Activated CD4-positive, alpha-beta T cell treated with anti-CD3 and anti-CD28 coated beads, Interleukin-2, amount 10 ng/mL, durations not matched to agents 7 days and 5 days (primary cell): ENCODE measurements at places on chromosomes 3 and 15. TPM values are rescaled to one million over a fixed set of nuclear protein-coding genes. Genes with fewer than 3 reads are reported as not detected.

- no peak overlapping the region for H3K4me3 ChIP-seq
- H3K36me3 ChIP-seq, result no peaks in the 10 kb centered on the region
- H3K27me3 ChIP-seq, result no peaks in the 10 kb centered on the region
- no peak for DNase-seq
- H3K4me1 ChIP-seq, result no peaks in the 10 kb centered on the region
These were observed 92.5 kb downstream of the ADAMTS9 start for GRCh38 chr3:64595253-64595694.

DNA sequence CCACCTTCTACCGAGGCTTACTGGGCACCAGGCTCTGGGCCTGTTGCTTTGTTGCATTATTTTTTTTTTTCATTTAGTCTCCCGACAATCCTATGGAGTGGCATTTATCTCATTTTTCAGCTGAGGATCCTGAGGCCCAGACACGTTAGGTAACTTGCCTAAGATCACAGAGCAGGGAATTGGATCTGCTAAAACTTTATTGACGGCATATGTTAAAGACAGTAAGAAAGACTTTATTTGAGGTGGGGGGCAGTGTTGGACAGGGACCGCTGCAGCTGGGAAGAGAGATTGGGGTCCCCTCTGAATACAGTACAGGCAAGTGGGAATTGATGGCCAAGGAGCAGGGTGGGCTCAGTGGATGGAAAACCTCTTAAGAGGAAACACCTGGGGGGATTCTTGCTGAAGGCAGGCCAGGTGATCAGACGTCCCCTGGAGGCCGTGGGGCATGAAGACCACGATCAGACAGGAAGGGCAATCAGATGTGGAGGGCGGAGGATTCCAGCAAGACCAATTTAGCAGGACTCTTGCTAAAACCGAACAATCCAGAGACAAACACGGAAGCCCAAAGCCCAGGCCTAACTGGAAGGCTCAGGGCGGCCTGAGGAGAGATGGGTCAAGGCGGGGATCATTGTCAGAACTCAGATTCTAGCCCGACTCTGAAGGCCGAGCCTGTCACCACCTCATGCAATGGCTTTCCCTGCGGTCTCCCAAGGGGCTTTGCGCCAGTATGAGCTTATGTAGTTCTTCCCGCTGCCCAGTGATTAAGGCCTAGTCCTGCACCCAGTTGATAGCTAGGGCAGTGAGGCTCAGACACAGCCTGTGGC is 53.7 kb downstream of the RGMA start:
- H3K27me3 ChIP-seq, result no peaks in the 10 kb centered on the region
- H3K4me1 ChIP-seq, result peaks cover 7% of the 10 kb centered on the region
- H3K36me3 ChIP-seq, result no peaks in the 10 kb centered on the region
- H3K4me3 ChIP-seq, result no peak overlapping the region
- no peak for DNase-seq

- H3K27ac ChIP-seq, result no peak overlapping the region
- no peaks in the 10 kb centered on the region for H3K27me3 ChIP-seq
- peaks cover 15% of the 10 kb centered on the region for H3K36me3 ChIP-seq
- peaks cover 18% of the 10 kb centered on the region for H3K4me1 ChIP-seq
These were observed 65.1 kb upstream of the TEX264 start for GRCh38 chr3:51605938-51606337.

DNA sequence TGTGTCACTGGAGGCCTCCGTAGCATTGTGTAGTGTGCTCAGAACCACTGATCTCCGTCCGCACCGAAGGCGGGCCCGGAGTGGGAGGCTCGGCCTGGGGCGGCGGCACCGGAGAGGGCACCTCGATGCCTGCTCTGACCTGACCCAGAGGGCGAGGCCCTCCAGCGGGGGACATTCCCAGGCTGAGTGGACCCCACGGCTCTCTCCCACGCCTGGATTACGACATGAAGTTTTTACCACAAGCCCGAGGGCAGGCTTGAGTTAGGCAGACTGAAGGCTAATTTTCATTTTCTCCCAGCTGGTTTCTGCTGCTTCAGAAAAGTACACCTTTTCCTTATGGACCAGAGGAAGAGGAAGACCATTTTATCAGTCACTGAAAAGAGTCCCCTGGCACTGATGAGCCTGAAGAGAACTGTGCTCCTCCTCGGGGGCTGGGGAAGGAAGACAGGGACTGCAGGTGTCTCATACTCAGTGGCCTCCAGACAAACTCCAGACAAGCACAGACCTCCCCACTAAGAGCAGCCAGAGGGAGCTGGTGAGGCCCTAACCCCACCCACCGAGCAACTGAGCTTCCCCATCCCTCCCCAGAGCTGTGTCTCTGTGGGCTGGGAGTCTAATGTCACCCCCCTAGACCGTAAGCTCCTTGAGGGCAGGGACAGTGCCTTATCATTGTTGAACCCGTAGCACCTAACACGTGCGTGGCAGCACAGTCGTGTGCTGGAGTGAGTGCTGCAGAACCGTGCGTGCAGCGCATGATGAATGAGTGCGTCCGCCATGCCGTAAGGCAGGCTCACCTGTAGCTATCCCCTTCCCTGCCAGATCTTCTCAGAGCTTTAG is 74.5 kb upstream of the BLM start:
- no peak for DNase-seq
- H3K27me3 ChIP-seq, result no peaks in the 10 kb centered on the region
- H3K36me3 ChIP-seq, result peaks cover 46% of the 10 kb centered on the region
- H3K4me1 ChIP-seq, result peaks cover 11% of the 10 kb centered on the region
- no peak overlapping the region for H3K4me3 ChIP-seq
- peak overlapping the region; percentile 19 for H3K27ac ChIP-seq

GRCh38 chr15:26126819-26127387 is 263.8 kb upstream of the ATP10A start:
- no peak overlapping the region for H3K27ac ChIP-seq
- H3K27me3 ChIP-seq, result no peaks in the 10 kb centered on the region
- H3K4me3 ChIP-seq, result no peak overlapping the region
- H3K4me1 ChIP-seq, result no peaks in the 10 kb centered on the region

- H3K4me3 ChIP-seq, result no peak overlapping the region
- no peaks in the 10 kb centered on the region for H3K36me3 ChIP-seq
- no peak for DNase-seq
- H3K4me1 ChIP-seq, result peaks cover 5% of the 10 kb centered on the region
These were observed 3.1 kb upstream of the CD276 start for GRCh38 chr15:73681063-73681462.

DNA sequence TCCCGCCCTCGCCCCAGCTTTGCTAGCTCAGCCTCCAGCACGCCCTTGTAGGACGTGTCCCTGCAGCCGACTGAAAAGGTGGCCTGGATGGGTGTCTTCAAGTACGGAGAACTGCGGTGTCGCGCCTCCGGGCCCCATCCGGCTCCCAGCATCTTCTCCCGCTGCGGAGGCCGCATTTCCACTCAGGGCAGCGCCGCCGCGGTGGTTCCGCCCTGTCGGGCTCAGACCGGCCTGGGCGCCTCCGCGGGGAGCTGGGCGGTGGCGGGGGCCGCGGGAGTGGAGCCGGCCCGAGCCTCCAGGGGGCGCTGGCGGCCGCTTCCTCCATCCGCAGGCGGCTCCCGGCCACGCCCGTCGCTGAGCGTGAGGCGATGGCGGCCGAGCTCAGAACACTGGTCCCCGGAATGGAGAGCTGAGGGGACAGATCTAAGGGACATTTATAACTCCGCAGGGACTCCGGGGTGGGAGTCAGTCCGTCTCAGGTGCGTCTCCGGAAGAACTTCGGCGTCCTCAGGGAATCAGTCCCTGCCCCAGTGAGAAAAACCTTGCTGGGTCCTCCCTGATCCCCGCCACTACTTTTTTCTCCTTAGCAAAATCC is 13.6 kb upstream of the SMCO1 start:
- peaks cover 7% of the 10 kb centered on the region for H3K27me3 ChIP-seq
- DNase-seq, result peak; percentile 78
- peak overlapping the region; percentile 69 for H3K4me3 ChIP-seq
- H3K4me1 ChIP-seq, result peaks cover 15% of the 10 kb centered on the region
- H3K36me3 ChIP-seq, result peaks cover 3% of the 10 kb centered on the region
- H3K27ac ChIP-seq, result peak overlapping the region; percentile 86

DNA sequence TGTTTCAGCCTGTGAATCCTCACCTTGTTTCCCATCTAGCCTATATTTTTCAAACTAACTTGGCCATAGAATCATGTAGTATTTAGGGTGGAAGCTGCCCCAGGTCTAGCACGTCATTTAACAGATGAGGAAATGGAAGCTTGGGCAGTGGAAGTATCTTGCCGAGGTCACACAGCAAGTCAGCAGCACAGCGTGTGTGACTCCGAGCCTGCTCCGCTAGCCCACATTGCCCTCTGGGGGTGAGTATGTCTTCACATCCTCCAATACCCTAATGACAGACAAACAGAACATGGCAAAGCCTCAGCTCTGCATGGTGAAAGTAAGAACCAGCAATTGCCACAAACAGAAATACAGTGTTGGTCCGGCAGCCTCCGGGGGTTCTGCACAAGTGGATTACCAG is 2.2 kb upstream of the CCR5 start:
- H3K36me3 ChIP-seq, result peaks cover 7% of the 10 kb centered on the region
- DNase-seq, result peak; percentile 55
- H3K4me1 ChIP-seq, result peaks cover 54% of the 10 kb centered on the region
- peak overlapping the region; percentile 41 for H3K27ac ChIP-seq

DNA sequence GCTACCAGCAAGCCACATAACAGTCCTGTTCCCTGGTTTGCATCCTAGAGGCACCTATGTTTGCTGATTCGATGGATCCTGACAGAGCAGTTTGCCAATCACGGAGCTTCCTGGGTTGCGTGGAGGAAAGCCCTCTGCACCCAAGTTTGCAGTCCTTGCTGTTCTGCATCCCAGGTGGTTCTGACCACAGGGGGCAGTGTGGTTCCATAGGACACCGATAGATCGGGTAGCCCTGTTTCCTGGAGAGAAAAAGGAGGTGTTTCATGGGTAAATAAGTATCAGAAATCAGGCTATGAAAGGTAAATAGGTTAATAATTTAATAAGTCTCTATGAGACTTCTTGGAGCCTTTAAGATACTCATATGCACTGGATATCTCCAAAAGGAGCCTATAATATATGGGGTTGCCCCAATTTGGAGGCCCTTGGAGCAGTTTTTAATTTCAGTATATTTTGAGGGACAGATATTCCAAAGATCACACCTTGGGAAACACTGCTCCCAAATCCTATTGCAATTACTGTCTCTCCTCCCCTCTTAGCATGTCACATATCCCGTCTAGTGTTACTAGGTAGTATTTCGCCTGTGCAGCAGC is 194.6 kb upstream of the TPM1 start:
- peak; percentile 44 for DNase-seq
- no peaks in the 10 kb centered on the region for H3K4me1 ChIP-seq
- H3K4me3 ChIP-seq, result no peak overlapping the region

ZNF385D gene
- total RNA-seq, result not detected

GRCh38 chr15:98953000-98953787 is 54.4 kb downstream of the PGPEP1L start:
- H3K4me3 ChIP-seq, result no peak overlapping the region
- no peak for DNase-seq
- H3K27ac ChIP-seq, result peak overlapping the region; percentile 68
- peaks cover 24% of the 10 kb centered on the region for H3K4me1 ChIP-seq

GRCh38 chr3:70640481-70640880 is 328.0 kb upstream of the MDFIC2 start:
- H3K4me1 ChIP-seq, result no peaks in the 10 kb centered on the region
- H3K27me3 ChIP-seq, result peaks cover 11% of the 10 kb centered on the region
- no peak for DNase-seq
- no peaks in the 10 kb centered on the region for H3K36me3 ChIP-seq
- no peak overlapping the region for H3K27ac ChIP-seq
- H3K4me3 ChIP-seq, result no peak overlapping the region

MCTP2 gene
- 17.0 TPM for total RNA-seq

GOLGA6D gene
- not detected for total RNA-seq

DNA sequence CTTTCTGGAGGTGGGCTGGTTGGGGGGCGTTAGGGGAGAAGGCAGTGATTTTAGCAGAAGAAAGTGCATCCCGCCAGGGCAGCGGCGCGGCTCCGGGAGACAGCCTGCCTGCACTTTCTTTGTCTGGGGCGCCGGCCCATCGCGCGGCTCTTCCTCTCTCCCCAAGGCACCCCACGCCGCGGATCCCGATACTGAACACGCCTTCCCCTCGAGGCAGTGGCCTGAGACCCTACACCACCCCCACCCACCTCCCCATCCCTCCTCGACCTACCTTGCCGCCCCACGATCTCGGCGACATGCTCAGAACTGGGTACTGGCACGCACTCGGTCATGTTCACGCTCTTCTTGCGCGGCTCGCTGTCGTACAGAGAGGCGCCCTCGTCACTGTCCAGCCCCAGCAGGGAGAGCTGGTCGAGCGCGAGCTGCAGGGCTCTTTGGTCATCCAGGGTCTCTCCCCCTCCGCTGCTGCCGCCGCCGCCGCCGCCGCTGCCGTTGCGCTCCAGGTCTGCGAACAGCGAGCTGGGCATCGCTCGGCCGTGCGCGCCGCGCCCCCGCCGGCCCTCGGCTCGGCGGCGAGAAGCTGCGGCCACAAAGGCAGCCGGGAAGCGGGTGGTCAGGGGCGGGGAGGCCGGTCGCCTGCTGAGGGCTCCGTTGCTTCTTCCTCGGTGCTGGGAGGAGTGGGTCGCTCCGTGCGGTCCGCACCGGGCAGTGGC is 483 bp downstream of the MEX3B start:
- peaks cover 16% of the 10 kb centered on the region for H3K4me1 ChIP-seq
- H3K27ac ChIP-seq, result peak overlapping the region; percentile 51
- peak; percentile 16 for DNase-seq
- peaks cover 2% of the 10 kb centered on the region for H3K36me3 ChIP-seq
- H3K27me3 ChIP-seq, result peaks cover 41% of the 10 kb centered on the region

GRAMD1C gene
- 0.35 TPM for total RNA-seq

TF gene
- total RNA-seq, result 0.45 TPM

GRCh38 chr3:193879099-193879863 is 256.7 kb upstream of the HES1 start:
- H3K4me1 ChIP-seq, result no peaks in the 10 kb centered on the region
- no peak for DNase-seq
- no peak overlapping the region for H3K4me3 ChIP-seq
- no peaks in the 10 kb centered on the region for H3K36me3 ChIP-seq

LDHAL6B gene
- total RNA-seq, result not detected

GRCh38 chr3:176583956-176584355 is 613.3 kb downstream of the TBL1XR1 start:
- no peak overlapping the region for H3K4me3 ChIP-seq
- no peaks in the 10 kb centered on the region for H3K4me1 ChIP-seq
- no peaks in the 10 kb centered on the region for H3K36me3 ChIP-seq
- H3K27ac ChIP-seq, result no peak overlapping the region

COL8A1 gene
- total RNA-seq, result 0.07 TPM

DNA sequence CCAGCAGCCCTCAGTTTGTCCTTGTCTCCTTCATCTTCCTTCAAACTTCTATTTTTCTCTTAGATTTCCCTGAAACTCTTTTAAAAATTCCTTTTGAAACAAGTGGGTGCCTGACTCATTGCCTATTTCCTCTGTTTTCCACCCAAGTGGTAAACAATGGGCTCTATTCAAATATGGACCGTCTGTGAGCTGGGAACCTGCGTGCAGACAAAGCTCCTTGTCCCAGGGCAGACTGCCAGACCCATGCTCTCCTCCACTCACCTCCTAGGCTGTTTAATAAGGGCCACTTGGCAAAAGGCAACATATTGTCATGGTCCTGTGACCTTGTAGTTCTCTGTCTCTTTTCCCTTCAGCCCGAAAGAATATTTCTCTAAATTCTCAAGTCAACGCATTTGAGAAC is 332.7 kb upstream of the THBS1 start:
- H3K36me3 ChIP-seq, result no peaks in the 10 kb centered on the region
- DNase-seq, result no peak
- no peak overlapping the region for H3K4me3 ChIP-seq
- peaks cover 12% of the 10 kb centered on the region for H3K4me1 ChIP-seq
- peaks cover 13% of the 10 kb centered on the region for H3K27me3 ChIP-seq

SLC6A6 gene
- 42.0 TPM for total RNA-seq

GRCh38 chr3:50388016-50388719 is 28.8 kb upstream of the TMEM115 start:
- H3K27ac ChIP-seq, result no peak overlapping the region
- no peaks in the 10 kb centered on the region for H3K27me3 ChIP-seq
- no peaks in the 10 kb centered on the region for H3K36me3 ChIP-seq
- H3K4me1 ChIP-seq, result peaks cover 4% of the 10 kb centered on the region
